ENCODE measurements at places on chromosomes 1 and 21.

DNA sequence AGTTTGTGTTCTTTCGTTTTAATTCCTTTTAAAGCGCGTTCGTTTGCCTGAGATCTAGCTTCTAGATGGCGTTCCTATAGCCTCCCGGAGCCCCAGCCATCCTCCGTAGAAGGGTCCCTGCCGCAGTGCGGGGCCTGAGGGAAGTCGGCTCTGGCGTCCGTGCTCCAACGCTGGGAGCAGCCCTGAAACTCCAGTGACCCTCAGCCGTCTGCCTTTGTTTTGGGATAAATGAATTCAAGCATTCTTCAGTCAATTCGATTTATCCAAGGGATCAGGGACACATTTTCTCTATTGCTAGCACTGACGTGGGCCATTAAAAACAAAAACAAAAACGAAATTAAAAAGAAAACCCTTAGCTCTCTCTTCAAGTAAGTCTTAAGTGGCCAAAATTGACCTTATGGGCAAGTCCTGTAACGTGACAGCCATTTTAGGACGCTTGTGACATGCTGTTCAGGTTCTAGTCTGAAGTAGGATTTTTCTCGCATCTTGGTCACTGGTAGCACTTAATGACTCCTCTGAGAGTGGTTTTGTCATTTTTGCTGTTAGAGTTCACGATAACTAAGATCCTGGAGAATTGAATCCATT, 742 bp upstream of the HSPA13 start:
- DNase-seq, result no peak

DNA sequence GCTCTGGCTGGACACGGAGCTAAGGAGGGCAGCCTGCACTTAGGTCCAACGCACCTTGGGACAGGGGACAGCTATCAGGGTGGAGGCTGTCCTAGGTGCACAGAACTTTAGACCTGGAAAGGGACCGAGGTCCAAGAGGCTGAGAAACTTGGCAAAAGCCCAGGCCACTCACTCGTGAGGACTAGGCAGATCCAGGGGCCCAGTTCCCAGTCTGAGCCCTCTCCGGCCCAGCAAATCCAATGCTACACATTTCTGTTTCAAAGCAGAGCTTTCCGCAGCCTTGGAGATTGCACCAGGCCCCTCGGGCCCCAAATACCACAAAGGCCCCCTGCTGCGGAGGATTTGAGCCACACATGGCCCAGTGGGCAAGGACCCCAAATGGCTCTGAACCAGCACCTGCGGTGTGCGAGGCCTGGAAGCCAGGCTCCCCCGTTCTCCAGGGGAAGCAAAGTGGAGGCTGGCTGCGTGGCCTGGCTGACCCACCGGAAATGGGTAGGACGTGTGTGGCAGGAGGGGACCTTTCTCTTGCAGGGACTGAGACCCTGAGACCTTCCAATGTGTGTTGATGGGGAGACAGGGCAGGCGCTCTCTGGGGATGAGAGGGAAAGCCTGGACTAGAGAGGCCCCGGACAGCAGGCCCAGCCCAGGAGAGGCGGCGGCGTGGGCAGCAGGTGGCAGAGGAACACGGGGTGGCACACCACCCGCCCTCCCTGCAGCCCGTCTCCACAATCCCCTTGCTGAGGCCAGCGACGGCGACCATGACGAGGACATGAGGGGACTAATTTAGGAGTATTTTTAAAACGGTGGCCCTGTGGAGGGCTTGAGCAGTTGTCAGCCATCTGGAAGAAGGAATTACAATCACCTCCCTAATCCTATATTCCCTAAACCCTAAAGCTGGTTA, 118.7 kb downstream of the CASZ1 start:
- DNase-seq, result no peak

DNA sequence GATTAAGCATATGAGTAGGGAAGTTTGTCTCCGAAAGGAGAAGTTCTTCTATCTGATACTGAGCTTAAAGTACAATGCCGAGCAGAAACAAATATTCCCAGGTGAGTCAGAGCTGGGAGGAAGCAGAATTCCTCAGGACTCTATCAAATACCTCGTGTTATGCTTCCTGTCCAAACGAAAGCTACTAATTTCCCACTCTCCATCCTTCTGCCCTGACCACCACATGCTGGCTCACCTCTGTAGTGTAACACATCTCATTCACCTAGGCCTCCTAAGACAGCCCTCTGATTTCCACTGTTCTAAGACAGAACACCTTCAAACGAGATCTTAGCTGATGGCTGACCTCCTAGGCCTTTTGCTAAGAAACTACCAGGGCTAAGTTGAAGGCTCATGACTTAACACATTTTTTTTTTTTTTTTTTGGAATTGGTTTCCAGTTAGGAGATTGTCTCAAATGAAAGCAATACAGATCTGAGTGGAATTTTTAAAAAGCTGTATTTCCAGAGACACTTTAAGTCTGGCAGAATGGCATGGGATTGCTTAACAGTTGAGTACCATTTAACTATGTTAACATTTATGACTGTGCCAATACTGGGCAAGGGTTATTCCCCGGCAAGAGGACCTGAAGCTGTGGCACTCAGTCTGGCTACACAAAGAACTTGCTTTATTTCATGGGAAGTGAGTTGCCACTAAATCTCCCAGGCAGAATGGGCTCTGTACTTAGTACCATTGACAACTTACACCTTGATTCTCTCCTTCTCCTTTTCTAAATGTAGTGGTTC, 583.4 kb downstream of the DPYD start:
- no peak for DNase-seq

DNA sequence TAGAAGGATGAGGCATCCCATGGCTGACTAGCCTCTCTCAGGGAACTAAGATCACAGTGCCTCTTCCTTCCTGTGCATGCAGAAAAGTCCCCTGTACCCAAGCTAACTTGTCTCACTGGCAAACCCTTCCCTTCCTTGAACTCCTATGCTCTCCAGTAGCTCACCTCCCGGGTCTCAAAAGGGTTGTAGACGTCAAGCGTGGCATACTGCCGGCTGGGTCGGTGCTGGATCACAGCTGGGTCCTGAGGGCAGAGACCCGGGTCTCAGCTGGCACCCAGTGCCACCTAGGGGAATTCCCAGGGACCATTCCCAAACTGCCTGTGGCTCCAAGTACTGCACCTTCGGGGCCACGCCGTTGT, 688 bp downstream of the SCAMP3 start:
- no peak for DNase-seq

GRCh38 chr21:36511484-36512220, 31.7 kb upstream of the CLDN14 start:
- no peak for DNase-seq

DNA sequence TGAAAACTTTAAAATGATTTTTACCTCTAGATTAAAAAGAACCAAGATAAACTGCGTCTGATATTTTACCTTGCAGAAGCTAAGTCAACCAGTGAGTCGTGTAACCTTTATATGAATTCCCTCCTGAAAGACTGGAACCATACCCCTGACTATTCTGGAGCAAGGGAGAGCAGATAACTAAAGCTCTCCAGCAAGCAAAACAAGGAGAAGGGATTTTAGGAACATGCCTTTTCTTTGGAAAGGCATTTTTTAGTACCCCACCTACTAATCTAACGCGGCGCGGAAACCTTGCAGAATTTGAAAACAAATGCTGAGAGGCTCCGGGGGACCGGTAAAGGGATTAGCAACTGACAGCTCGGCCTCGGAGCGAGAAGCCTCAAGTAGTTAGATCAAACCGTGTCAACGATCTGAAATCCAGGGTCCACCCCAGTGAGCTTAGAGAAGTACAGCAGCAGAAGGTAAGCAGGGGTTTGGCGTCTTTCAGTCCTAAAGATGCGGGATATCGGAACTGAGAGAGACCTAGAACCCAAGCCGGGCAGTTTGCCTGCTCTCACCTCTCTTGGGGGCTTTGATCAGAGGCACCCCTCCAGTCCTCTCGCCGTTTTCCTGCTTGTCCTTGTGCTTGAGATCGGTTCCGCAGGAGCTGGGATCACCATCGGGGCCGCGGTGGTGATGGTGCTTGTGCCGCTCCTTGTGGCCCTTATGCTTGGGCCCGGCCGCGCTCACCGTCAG, 954 bp downstream of the RSBN1 start:
- DNase-seq, result peak; percentile 10

DNA sequence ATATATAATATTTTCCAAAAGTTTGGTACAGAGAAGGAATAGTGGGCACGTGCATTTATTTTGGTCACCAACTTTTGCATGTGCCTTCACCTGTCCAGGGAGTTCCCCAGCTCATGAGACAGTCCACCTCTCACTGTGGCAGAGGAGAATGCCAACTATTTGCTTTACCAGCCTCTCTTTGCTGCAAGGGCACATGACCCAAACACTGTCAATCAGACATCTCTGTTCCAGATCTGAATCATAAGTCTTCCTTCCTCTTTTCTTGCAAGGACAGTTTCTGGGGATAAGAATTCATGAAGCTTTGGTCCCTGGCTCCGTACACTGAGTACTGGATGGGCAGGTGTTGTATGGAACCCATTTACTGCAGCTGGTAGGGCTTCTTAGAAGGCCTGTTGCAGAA, 38.6 kb downstream of the C1orf87 start:
- no peak for DNase-seq

GRCh38 chr1:69585666-69586065, 17.9 kb downstream of the LRRC7 start:
- no peak for DNase-seq

- no peak for DNase-seq
Observed at GRCh38 chr1:65525266-65526048, 105.0 kb downstream of the LEPR start.

DNA sequence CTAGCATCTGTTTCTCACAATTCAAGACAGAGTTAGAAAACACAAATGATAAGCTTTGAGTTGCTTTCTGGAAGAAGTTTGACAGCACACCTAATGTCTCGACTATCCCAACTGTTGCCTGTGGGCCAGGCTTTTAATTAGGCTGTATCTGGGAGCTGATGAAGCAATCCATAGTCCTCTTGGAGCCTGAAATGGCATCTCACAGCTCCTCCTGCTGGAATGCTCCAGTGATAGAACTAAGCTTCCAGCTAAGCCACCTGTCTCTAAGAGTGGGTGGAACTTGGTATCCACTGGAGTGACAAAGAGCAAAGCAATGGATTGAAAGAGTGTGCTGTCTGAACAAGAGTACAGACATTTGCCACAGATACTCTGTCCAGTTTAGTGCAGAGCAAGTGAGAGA, 605.3 kb upstream of the NR5A2 start:
- no peak for DNase-seq

GRCh38 chr21:42148097-42148496, 70.8 kb upstream of the ABCG1 start:
- DNase-seq, result no peak

GRCh38 chr1:105641407-105641806, 1415.1 kb upstream of the PRMT6 start:
- no peak for DNase-seq

DNA sequence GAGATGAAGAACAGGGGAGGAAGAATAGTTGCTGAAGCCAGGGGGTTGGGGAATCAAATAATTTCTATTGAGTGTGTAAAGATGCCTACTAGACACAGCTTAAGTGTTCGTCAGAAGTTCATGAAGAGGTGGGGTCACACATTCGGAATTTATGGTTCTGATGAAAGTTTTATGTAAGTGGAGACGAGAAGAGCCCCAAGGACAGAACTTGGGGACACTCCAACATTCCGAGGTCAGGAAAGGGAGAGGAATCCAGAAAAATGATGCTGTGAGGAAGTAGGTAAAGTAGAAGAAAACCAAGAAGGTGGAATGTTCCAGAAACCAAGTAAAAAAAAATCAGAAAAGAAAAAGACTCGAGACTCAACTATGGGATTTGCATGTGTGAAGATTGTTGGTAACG, 272.5 kb downstream of the SIPA1L2 start:
- no peak for DNase-seq

GRCh38 chr1:63087966-63088365, 234.4 kb upstream of the FOXD3 start:
- no peak for DNase-seq

DNA sequence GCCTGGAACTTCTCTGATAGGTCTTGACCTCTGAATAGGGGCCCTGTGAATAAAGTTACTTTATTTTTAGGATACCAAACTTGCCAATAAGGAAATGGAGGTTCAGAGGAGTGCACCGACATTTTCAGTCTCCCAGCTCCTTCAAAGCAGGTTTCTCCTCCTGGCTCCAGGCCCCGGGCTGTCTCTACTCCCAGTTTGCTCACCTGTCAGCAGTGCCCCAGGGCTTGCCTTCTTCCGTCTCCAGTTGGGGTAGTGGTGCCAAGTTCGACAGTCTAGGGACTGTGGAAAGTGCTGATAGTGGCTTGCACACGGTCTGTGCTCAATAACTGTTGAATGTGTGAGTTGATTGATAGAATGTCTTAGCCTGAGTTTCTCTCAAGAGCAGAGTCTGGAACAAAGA, 149.2 kb downstream of the ACTL8 start:
- DNase-seq, result no peak

DNA sequence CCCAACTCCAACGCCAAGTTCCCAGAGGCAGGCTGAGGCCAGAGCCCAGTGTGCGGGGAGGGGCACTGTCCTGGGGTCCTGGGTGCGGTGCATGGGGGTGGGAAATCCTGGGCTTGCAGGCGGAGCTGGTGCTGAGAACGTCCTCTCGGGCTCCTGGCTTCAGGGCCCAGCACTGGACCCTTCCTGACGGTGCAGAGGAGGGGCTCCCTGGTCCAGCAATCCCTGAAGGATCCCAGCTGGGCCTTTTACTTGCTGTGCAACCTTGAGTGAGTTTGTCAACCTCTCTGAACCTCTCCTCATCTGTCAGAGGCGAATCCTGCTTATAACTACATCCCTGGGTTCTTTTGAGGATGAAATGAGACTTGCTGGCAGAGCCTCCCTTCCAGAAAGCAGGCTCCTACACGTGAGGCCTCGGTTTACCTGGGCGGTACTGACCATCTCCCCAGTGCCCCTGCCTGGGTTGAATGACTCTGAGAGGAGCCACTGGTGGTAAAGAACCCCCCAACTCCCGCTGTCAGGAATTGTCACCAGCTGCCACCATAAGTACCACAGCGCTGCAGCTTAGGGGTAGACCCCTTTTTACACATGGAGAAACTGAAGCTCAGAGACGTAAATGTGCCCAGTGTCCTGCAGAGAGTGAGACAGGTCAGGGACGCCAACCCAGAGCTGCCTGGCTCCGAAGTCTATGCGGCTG, 77.3 kb downstream of the DHRS3 start:
- DNase-seq, result no peak

- DNase-seq, result peak; percentile 67
Observed at GRCh38 chr1:185681034-185681633, 53.1 kb upstream of the HMCN1 start.

GRCh38 chr1:98538106-98538505, 123.4 kb upstream of the SNX7 start:
- no peak for DNase-seq

GRCh38 chr21:36171741-36172331, 15.2 kb downstream of the DOP1B start:
- no peak for DNase-seq

All from CD8-positive, alpha-beta T cell (primary cell).